Left ventricle myocardium superior (tissue), 1 donor: ENCODE measurements at places on chromosomes 5 and 9. TPM values are rescaled to one million over a fixed set of nuclear protein-coding genes. Genes with fewer than 3 reads are reported as not detected.

DNA sequence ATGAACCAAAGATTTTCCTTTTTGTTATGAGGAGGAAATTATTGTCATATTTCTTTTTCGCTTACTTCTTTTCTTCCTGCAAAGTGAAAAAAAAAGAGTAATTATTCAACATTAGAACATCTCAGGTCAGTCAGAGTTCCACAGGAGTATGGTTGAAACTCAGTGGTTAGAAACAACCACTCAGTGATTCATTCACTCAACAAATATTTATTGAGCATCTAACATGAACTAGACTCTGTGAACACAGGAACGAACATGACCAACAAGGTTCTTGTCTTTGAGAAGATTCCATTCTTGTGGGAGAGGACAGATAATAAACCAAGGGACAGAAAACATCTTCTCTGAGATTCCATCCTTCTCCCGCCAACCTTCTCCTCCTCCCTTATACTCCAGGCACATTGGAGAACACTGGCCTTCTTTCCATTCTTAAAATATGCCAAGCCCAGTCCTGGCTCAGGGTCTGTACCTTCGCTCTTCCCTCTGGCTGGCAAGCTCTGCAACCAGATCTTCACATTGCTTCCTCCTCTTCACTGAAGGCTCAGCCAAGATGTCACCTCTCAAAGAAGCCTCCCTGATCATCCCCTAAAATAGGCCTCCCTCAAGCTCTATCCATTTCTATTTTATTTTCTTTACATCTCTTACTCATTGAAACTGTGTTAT is 6.8 kb upstream of the GRAMD2B start:
- DNase-seq: no peak

DNA sequence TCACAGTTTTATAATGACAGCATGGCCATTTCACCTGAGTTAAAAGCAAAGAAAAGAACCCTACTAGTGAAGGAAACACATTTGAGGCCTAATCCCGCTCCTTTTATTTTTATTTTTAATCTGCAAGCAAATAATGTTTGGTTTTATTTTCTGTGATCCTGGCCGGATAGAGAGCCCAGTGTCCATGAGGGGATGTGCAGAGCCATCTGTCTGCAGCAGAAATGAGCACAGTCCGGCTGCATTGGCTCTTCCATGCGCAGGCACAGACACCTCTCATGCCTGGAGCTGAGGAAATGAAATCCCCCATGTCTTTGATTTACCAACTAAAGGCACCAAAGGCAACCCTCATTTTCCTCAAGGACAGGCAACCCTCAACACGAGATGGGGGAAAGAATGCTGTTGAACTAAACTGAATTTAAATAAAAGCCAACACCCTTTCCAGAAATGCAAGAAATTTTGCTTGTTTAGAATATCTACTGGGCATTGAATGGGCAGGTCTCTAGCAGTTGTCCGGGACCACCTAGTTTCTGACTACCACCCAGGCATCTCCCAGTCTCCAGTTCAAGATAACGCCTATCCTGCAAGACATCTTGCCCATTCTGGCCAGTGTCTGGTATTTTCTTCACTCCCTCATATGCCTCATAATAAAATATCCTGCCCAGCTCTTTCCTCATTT is 47.9 kb upstream of the SEMA6A start:
- DNase-seq: no peak

- no peak for DNase-seq
Observed at GRCh38 chr5:142894749-142895148, 124.6 kb downstream of the ARHGAP26 start.

GRCh38 chr5:152529440-152529839 is 124.4 kb upstream of the NMUR2 start:
- no peak for DNase-seq

DNA sequence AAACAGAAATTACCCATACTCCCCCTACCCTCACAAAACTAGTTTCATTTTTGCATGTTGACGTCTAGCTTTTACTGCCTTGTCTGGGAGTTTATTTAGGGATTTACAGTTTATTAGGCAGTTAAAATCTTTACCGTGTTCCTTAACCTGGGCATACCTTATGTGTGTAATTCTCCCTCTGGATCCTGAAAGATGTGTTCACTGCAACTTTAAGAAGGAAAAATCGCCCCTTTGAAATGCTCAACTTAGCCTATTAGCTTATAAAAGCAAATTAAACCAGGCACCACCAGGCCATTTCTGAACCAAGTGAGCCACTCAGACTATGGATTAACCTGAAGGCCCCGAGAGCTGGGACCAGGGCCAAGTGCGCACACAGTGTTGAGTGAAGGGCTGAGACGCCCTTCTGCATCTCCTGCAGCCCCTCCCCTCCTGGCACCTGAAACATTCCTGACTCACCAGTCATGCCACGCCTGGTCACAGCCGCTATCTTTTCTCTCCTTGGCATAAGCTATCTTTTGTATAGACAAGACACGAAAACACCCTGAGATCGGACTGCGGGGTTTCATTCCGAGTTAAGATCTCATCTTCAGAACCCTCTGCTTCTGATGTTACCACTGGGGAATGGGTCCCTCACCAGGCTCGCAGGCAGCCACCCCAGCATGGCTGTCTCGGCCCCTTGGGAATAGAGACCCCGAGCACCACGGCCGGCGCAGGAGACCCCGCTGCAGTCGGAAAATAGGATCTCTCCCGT is 111.9 kb downstream of the ROR2 start:
- peak; percentile 73 for DNase-seq

Gene SPINK6
- total RNA-seq: not detected

Gene MOB3B
- total RNA-seq: 1.7 TPM
